ENCODE measurements at places on chromosomes 6 and 20. TPM values are rescaled to one million over a fixed set of nuclear protein-coding genes. Genes with fewer than 3 reads are reported as not detected.

DNA sequence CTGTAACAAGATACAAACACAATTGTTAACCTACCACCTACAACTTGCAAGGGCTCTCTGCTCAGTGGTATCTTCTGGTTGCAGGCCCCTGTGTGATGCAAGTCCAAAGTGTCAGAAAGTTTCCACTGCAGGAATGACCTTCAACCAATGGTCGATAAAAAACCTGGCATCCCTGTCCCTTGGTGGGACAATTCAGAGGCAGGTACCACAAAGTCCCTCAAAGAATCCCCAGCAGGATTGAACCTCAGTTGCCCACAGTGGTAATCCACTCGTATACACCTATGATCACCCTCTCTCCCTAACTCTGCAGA is 15.9 kb downstream of the GLO1 start:
- no peak for DNase-seq

GRCh38 chr6:130524552-130524951 is 158.7 kb downstream of the TMEM200A start:
- no peak for DNase-seq

DNA sequence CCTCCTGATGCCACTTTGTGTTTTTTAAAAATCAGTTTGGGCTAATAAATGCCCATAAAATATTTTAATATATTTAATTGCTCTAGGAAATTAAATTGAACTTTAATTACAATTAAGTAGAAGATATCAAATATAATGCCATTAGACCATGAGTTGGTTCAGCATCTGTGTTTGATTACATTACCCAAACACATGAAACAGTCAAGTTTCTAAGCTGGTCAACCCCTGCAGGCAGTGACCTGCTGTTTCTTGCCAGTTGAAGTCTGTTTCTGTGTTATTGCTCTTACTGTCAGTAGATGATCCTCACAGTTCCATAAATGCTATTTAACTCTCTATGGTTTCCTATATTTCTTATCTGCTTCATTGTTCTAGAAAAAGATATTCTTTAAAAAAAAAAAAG is 9.7 kb upstream of the TENT5A start:
- DNase-seq, result no peak

DNA sequence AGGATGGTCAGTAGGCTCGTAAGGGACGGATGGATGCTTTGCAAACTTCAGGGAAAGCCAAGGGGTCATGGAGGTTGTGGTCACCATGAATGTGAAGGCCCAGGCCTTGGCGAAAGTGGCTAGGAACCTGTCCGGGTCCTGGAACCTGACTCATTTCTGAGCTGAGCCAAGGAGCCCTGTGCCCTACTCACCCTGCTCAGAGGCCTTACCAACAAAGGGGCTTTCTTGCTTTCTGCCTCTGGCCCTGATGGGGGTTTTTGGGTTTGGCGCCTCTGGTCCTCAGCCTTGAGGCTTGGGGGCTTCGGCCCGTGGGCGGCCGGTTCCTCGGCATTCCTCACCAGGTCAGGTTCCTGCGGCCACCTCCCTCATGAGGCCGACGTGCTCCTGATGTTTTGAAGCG is 155.1 kb downstream of the DTNBP1 start:
- no peak for DNase-seq

HIVEP2 gene
- total RNA-seq, result 11.3 TPM

DNA sequence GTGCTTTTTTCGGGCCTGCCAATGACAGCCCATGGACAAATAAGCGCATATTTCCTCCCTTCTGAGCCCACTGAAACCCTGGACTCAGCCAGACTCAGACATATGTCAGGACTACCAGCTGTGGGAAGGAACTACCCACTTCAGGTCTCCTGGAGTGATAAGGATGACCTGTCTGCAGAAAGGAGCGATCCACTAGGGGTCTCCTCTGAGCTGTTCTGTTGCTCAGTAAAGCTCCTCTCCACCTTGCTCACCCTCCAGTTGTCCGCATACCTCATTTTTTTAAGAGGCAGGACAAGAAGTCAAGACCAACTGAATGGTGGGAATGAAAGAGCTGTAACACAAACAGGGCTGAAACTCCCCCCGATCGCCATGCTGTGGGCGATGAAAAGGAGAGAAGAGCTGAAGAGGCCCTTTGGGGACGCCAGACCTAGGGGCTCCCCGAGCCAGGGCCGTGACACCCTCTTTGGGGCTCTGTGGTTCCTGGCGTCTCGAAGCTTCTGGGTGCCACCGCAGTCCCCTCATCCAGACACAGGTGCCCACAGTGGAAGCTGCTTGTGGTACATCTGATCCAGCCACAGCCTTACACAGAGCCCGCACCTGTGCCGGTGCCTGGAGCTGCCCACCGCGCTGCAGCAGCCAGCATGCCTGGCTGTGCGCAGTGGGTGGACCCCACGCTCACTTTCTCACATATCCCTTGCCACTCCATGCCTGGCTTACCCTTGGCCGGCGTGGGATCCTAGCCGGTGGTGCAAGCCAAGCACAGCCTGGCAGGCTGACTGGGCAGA is 68.8 kb downstream of the EYS start:
- DNase-seq, result peak; percentile 29

- DNase-seq, result no peak
These were observed 121.6 kb downstream of the ADGRB3 start for GRCh38 chr6:68756454-68757375.

GRCh38 chr6:70520575-70520974 is 46.2 kb upstream of the SDHAF4 start:
- no peak for DNase-seq

PRKN gene
- total RNA-seq, result 10.2 TPM

DNA sequence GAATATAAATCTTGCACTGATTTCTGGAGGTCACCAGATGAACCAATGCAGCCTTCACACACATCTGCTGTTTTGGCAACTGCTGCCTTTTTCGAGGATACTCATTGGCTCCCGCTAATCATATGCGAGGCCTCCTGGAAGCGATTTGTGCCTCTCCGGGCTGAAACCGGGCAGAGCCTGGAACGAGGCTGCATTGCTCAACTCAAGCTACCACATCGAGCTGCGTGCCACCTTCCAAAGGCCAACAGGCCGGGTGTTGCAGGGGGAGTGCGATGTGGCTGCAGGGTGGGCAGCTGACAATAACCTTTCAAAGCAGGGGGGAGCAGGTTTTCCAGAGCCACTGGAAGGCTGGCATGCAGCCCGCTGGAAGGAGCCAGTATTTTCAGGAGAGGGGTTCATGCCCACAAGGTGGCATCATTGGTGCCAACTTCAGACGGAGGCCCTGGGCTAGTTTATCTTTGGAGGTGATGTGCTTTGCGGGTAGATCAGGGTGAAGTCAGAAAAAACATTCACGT is 122.6 kb upstream of the IFNGR1 start:
- DNase-seq, result peak; percentile 58

- no peak for DNase-seq
These were observed 103.7 kb downstream of the FAM120B start for GRCh38 chr6:170410241-170410640.

DNA sequence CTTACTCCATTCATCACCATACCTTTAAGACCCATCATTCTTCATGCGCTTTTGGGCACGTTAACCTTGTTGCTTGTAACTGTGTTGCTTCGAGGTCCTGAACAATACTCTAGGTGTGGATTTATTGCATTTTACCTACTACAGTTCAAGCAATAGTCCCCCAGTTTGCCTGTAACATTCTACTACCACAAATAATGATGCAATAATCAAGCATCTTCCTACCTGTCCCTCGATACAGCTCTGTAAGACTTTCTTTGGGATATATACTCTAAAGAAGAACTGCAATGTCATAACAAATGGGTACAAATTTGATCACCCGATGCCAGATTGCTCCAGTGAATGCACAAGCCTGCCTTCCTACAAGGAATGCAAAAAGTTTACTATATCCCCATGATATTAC is 1342.6 kb upstream of the GJE1 start:
- no peak for DNase-seq

DNA sequence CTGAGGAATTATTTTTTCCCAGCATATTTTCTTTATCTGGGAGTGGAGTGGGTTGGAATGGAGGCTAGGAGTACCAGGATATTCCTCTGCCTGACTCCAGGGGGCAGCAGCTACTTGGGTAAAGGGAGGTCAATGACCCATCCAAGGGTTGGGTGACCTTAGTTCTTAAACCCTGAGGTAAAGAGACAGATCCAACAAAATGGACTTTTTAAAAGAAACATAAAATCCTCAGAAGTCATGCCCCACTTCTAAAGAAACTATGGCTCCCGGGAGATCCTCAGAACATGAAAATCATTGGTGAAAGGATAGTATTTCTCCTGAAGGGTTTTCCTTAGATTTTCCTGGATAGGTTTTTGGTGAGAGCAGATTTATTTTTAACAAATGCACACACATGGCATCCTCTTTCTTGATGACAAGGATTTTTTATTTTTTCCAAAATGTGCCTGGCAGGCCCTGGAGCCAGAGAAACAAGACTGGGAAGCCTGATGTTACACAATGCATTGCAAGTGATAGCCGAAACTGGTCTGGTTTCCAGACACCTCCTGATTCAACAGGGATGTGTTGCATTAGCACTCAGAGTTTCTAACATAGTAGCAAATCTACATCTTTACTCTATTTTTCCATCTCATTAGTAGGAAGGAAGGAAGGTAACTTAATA is 240.9 kb upstream of the BTBD3 start:
- no peak for DNase-seq

DNA sequence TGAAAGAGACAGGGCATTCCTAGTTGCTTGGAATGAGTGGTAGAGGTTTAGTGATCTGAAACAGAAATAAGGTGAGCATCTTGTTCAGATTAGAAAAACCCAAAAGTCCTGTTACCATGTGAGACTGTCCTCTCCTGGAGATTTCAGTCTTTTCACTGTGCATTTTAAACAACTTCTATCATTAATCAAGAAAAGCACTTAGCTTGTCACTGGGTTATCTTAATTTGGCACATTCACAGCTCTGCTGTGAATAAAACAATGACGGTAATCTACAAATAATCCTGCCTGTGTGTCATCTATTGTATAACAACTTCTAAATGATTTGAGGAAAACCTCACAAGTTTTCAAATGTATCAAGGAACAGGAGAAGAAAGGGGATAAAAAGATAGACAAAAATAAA is 9.5 kb upstream of the SMIM8 start:
- no peak for DNase-seq

GRCh38 chr20:23222531-23223200 is 127.9 kb upstream of the NXT1 start:
- DNase-seq, result no peak

GRCh38 chr6:117448732-117449485 is 23.2 kb upstream of the ROS1 start:
- DNase-seq, result no peak

GRCh38 chr6:21005816-21006570 is 471.7 kb downstream of the CDKAL1 start:
- DNase-seq, result peak; percentile 23

HSPA12B gene
- total RNA-seq, result 3.4 TPM

- DNase-seq, result no peak
These were observed 292.9 kb downstream of the TRDN start for GRCh38 chr6:123343836-123344235.

- DNase-seq, result no peak
These were observed 35.9 kb downstream of the ID4 start for GRCh38 chr6:19873031-19873430.

DNA sequence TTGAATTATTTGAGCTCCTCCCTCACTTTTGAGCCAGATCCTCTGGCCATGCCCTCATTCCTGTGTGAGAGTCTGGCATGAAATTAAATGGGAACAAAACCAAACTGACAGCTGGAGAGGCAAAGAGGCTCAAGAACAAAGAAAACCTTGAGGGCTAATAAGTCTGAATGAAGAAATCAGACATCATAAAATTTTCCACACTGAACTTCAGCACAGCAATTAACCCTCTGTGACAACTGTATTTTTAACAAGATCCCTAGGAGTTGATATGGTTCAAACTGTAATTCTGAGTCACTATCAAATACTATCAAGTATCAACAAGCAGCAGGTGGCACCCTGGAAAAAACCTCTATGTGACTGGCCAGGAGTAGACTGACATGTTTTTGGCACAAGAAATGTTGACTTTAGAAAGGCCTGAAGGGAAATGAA is 109.4 kb upstream of the EMILIN3 start:
- peak; percentile 48 for DNase-seq

DNA sequence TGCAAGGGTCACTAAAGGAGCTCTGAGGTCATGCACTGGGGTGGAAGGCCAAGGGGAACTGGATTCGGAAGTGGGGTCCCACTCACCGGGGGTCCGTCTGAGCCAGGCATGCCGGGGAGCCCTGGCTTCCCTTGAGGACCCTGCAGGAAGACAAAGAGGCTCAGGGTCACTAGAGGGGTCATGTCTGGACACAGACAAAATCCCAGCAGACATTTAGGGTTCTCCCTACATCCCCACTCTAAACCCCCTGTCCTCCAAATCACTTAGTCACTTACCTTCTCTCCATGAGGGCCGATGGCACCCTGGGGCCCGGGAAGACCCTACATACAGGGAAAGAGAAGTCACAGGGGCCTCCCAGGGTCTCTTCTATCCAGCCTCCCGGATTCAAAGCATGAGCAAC is 15.4 kb downstream of the COL11A2 start:
- no peak for DNase-seq

GRCh38 chr20:42063141-42063540 is 445.0 kb upstream of the CHD6 start:
- no peak for DNase-seq

- peak; percentile 75 for DNase-seq
These were observed 419.4 kb upstream of the JARID2 start for GRCh38 chr6:14826456-14826855.

DNA sequence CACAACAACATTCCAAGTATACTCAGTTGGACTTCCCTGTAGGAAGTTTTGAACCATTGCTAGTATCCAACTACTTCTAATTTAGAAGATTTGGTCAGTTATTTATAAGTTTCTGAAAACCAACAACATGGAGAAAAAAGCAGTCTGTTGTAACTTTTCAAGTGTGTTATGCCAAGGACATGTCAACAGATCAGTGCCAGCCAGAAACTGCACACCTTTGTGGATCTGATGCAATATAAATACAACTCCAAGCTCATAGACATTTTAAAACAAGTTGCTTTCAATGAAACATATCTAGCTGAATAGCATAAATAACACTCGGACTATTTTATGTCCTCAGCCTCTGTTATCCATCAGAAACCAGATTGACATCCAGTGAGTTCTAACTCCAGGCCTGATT is 58.3 kb upstream of the CARMIL1 start:
- no peak for DNase-seq

- DNase-seq, result no peak
These were observed 42.5 kb upstream of the THBS2 start for GRCh38 chr6:169296170-169296569.

Data from mucosa of descending colon (tissue), 3 donors.